Posterior vena cava (tissue), 2 donors: ENCODE measurements at places on chromosomes 13 and 19. TPM values are rescaled to one million over a fixed set of nuclear protein-coding genes. Genes with fewer than 3 reads are reported as not detected.

GDF15 gene
- 4.5 TPM for total RNA-seq

CEACAM3 gene
- total RNA-seq, result 0.93 TPM

GRCh38 chr19:12936582-12936981 lies 1.8 kb upstream of the CALR start:
- DNase-seq, result no peak

GRCh38 chr13:27159806-27160563 lies 11.6 kb downstream of the USP12 start:
- no peak for DNase-seq

DNA sequence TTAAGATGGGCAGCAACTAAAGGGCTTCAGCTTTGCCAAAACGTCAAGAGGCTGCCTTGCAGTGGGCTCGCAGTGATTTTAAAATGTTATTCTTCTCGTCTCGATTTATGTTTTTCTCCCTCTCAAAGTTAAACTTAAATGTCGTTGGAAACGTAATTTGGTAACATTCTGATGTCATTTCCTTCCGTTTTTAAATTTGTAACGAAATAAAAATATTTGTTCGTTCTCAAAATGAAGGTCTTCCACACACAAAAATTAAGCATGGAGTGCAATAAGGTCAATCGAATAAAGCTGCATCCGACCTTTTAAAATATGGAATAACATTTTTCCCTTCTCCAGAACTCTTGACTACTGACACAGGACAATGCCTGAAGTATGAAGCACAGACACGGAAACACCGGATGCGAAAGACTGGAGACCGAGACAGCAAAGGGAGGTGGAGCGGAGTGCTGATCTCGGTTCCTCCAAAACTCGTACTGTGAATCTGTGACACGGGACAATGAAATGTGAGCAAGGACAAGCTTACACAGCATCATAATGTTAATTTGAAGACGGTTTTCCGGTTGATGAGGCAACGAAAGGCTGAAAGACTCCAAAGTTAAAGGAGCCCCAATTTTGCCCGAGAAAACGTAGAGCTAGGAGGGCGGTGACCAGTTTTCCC lies 850 bp downstream of the MTMR6 start:
- peak; percentile 73 for DNase-seq

DNA sequence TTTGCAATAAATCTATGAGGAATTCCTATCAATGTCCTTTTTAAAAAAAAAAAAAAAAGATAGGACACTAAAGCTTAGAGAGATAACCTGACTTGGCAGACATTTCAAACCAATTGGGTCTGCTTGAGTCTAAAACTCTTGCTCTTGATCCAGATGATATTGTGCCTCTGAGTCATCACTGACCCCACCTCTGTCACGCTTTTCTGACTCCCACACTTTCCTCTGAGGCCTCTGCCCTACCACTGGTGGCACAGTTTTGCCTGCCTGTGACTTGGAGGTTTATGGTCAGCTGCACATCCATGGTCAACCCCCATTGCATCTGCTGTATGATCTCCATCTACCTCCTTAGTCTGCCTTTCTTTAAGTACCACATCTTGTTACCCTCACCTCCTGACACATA lies 328.7 kb downstream of the SPRY2 start:
- DNase-seq, result no peak

DNA sequence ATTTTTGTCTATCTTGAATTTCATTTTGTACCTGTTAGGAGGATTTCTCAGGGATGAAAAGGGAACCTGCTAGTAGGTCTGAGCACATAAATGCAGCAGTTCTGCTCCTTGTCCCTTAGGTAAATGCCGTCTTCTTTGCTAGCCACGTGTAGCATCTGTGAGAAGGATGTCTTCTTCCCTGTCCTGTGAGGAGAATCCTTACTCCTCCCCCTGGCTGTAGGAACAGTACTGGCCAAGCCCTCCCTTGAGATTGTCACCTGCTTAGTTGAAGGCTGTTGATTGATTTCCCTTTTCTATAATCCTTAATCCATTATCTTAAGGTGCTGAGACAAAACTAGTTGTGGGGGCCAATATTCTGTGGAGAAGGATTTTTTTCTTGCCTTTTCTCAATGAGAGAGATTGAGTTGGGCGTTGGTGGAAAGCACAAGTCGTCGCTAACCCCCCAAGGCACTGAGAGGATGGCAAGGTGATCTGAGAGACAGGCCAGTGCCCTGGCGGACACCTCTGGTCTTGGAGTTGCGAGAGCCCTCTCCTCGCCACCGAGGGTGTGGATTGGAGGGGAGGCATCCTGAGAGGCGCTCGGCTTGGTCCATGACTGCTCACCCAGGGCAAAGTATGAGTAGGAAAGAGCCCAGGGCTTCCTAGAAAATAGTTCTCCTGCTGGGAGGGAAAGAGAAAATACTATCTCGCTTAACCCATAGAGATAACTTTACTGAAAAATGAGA lies 216.7 kb downstream of the ATP8A2 start:
- DNase-seq, result no peak

GRCh38 chr13:80548915-80549314 lies 208.0 kb upstream of the SPRY2 start:
- DNase-seq, result no peak

- no peak for DNase-seq
These were observed 61.7 kb downstream of the COLGALT1 start for GRCh38 chr19:17616961-17617806.

GRCh38 chr13:33260168-33261098 lies 25.1 kb downstream of the STARD13 start:
- no peak for DNase-seq
